ENCODE measurements at places on chromosomes 2 and 18.

DNA sequence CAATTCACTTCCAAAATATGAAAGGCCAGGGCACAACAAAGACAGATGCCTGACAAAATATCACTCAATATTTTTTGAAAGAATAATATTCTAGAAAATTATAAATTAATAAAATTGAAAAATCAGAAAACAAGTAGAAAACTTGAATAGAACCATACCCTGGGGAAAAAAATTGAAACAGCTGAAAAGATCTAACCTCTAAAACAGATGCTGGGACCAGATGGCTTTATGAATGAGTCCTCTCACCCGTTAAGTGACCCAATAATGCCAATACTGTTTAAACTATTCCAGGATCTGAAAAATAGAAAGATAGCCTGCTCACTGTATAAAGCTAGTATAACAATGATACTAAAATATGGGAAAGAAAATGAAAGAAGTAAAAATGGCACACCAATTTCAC is 322.3 kb upstream of the VWC2L start:
- no peak for DNase-seq

GRCh38 chr2:105450471-105450870 is 51.6 kb upstream of the FHL2 start:
- no peak for DNase-seq

GRCh38 chr2:217288472-217289063 is 428.7 kb upstream of the TNP1 start:
- no peak for DNase-seq

GRCh38 chr2:45614330-45614729 is 3.3 kb upstream of the SRBD1 start:
- no peak for DNase-seq

DNA sequence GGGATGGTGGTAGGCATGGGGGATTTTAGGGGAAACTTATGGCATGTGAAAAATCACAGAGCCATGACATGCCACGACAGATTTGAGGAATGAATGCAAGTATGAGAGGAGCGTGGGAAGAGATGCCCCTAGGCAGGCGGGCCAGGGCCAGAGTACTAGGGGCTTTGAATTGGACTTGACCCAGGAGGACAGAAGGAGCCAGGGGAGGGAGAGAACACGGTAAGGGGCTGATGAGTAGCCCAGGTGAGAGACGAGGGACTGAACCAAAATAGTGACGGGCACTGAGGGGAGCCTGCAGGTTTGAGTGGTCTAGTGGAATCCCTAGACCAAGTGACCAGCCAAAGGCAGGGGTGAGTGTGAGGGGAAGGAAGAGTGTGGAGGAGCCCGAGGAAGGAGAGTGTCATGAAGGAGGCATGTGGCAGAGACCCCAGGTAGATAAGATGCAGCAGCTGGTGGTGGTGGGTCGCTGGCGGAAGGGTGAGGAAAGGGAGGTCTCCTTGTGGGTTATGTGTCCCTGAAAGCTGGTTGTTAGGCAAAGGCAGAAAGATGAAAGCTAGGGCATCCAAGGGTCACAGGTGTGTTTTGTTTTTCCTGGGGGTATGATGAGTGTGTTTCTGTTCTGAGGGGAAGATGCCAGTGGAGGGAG is 48.7 kb downstream of the ZBTB7C start:
- DNase-seq: no peak

GRCh38 chr2:160612266-160612856 is 118.8 kb upstream of the RBMS1 start:
- DNase-seq: no peak

- no peak for DNase-seq
These were observed 199.7 kb downstream of the PID1 start for GRCh38 chr2:229071292-229071976.

DNA sequence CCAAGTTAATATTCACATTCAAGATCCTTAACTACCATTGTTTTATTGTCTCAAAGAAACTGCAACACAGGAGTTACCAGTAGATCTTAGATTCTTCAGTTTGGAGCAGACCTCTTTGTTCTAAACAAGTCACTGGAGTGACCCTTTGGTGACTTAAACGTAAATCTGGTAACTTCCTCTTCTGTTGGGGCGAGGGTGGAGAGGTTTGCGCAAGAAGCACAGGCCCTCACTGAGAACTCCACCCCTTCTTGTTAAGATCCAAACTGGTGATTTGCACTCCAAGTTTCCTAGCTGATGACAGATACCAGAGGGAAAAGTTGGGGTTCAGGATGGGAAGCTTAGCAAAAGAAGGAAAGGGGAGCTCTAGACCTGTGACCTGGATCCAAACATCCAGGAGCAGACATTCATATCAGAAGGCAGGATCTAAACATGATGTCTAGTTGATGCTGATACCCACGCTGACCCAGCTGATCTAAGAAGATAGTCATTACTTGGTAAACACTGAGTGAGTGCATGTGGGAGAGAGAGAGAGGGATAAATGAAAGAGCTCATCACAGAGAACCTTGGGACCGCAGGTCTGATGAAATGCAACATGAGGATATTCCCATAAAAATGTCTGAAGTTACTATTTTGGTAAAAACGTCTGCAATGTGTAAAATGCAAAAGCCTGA is 256.0 kb downstream of the CDH20 start:
- no peak for DNase-seq

DNA sequence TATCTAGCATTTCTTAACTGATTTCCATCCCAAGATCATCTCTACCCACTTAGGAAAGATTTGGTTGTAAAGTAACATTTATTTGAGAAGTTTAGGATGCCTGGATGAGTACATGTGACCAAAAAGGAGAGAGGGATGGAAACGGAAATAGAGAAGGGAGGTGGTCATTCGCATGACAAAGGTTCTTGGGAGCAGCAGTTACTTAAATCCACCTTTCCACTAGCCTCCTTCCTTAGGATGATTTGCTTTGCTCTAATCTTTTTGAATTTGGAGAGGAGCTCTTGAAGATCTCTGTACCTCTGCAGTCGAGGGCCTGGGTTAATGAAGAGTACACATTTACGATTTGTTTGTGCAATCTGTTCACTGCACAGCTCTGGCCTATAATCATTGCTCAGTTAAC is 623.5 kb downstream of the EPHA4 start:
- no peak for DNase-seq

- peak; percentile 76 for DNase-seq
These were observed 198.0 kb downstream of the CDH20 start for GRCh38 chr18:61531182-61531581.

DNA sequence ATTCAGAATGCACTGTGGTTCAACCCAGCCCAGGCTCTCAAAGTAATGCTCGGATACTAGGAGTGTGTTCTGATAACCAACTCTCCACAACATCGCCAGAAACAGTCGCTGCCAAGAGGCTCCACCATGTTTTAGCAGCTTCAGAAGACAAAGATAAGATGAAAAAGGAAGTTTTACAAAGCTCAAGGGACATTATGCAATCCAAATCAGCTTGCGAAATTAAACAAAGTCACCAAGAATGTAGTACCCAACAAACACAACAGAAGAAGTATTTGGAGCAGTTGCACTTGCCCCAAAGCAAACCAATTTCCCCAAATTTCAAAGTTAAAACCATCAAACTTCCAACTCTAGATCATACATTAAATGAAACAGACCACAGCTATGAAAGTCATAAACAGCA is 360.9 kb downstream of the XIRP2 start:
- DNase-seq: no peak

- no peak for DNase-seq
These were observed 26.0 kb downstream of the CDH2 start for GRCh38 chr18:28150925-28151324.

- DNase-seq: peak; percentile 50
These were observed 177.7 kb downstream of the TMEM247 start for GRCh38 chr2:46657042-46657504.

DNA sequence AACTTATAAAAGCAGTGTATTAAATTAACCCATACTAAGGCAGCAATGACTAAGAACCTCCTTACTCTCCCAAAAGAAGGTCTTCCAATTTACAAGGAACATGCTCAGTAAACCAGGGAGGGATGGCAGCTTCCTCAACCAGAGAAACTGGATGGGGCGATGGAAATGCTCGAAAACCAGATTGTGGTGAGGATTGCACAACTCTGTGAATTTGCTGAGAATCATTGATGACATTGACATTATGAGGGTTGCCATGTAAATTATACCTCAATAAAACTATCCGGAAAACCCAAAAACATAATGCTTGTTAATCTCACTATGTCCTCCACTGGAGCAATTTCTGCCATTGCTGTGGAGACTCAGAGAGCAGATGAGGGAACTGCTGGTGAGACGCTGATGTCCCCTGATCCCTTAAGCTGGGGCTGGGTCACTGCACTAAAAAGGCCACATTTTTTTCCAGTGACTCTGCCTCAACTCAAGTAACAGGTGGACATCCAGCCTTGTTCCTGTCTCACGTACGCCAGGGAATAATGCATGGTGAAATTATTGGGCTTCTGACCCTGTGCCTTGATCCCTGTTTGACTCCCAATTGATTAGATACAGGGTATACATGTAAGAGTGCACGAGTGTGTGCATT is 288.3 kb downstream of the CYP26B1 start:
- no peak for DNase-seq

- no peak for DNase-seq
These were observed 114.6 kb downstream of the IKZF2 start for GRCh38 chr2:213036836-213037235.

DNA sequence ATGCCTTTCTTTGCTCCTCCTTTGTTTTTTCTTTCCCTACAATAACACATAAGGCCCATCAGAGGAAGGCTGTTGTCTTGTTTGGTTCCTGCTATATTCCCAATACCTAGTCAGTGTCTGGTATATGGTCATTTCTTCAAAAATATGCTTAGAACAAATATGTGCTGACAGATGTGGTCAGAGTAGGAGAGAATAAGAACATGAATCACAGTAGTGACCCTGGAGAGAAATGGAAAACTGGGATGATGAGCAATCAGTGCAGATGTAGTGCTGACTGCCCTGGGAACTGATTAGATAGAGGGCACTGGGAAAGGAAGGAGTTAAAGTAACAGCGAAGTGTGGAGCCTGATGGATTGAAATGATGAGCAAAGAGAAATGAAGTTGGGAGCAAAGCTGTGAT is 189.4 kb upstream of the LHCGR start:
- DNase-seq: no peak

DNA sequence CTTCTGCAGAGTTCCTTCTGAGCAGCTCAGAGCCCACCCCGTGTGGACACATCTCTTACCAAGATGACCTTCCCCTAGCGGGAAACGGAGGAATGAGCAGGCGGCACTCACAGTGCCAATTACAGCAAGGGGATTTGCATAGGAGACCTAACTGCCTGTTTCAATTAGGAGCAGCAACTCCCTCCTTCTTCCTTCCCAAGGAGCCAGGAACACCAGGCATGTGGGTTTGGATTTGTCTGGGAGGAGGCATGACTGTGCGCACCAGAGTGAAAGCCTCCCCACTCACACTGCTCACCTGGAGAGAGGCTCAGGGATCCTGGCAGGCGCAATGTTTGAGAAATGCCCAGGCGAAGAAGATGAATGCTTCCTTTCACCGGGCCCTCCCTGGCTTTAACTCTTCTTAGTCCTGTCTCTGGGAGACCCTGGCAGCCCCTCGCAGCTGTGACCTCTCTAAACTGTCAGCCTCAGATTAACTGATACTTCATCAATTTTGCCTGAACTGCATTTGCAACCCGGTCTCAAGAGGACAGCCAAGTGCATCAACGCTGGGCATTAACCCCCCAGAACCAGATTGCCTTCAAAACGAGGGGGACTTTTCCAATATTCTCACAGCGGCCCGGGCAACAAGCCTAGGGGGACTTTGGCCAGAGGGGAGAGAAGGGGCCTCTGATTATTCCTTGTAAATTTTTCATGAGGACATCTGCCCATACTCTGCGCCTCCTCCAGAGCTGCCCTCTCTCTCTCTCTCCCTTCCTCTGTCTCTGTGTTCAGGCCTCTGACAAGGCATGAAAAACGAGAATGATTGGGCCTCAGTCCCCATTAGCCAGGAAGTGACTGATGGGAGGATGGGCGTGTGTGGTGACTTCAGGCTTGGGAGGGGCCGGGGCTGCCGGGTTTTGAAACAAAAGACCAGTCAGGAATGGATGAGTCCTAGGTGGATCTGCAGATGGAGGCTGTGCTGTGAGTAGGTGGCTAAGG is 93.8 kb downstream of the CMPK2 start:
- DNase-seq: peak; percentile 73

- DNase-seq: no peak
These were observed 470.0 kb downstream of the PIK3C3 start for GRCh38 chr18:42425025-42425424.

GRCh38 chr2:174072069-174072468 is 106.9 kb upstream of the SP3 start:
- no peak for DNase-seq

GRCh38 chr18:79611040-79611681 is 68.4 kb upstream of the CTDP1 start:
- DNase-seq: no peak

DNA sequence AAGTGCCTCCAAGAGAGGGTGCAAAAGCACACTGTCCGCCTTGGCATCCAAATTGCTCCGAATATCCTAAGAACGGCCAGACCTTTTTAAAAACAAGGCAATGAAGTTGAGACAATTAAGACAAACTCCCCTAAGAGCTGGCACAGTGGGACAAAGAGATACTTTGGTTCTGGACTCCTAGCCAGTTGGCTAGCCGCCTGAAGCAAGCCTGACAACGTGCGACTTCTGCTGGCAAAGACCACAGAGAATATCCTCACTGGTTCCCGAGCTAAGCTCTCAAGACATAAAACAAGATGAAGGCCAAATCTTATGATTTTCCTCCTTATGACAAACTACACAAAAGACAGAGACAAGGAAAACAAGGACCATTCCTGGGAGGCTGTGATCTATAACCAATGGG is 32.7 kb downstream of the CHRNA1 start:
- peak; percentile 16 for DNase-seq

GRCh38 chr2:47592381-47592780 is 189.4 kb downstream of the MSH2 start:
- DNase-seq: no peak

DNA sequence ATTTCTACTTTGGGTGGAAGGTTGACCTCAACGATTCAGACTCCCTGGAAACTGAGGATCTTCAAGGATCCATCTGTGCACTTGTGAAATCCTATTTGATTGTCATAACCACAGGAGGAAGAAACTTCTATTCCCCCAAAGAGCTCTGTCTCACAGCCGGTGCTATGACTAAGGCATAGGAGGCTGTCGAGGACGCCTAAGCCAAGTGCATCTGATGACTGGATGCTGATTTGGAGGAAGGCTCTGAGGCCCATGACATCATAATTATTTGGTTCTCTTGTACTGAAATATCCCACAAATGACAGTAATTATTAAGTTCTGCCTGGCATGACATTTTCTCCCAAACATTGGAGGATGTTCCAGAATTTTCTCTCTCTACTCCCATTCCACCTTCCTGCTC is 13.8 kb upstream of the KCNF1 start:
- DNase-seq: no peak

DNA sequence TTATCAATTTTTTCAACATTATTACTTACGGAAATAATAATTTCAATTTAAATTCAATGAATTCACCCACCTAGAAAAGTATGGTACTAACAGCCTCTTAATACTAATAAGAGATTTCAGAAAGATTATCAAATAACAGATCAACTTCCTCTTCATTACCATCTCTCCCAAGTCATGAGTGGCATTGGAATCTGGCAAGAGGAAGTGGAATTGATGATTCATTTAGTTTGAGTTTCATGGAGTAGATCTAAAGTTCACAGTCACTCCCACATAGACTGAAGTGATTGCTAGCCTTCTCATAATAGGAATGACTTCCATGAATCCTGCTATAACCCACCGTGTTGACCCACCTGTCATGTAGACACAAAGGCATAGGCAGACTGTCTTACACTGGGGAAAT is 77.7 kb upstream of the WDR75 start:
- no peak for DNase-seq
